CD8-positive, alpha-beta memory T cell (primary cell): ENCODE measurements at places on chromosomes 11 and 22. TPM values are rescaled to one million over a fixed set of nuclear protein-coding genes. Genes with fewer than 3 reads are reported as not detected.
A peak's percentile ranks its signal among the peaks of the same experiment; 100 is the strongest.

DNA sequence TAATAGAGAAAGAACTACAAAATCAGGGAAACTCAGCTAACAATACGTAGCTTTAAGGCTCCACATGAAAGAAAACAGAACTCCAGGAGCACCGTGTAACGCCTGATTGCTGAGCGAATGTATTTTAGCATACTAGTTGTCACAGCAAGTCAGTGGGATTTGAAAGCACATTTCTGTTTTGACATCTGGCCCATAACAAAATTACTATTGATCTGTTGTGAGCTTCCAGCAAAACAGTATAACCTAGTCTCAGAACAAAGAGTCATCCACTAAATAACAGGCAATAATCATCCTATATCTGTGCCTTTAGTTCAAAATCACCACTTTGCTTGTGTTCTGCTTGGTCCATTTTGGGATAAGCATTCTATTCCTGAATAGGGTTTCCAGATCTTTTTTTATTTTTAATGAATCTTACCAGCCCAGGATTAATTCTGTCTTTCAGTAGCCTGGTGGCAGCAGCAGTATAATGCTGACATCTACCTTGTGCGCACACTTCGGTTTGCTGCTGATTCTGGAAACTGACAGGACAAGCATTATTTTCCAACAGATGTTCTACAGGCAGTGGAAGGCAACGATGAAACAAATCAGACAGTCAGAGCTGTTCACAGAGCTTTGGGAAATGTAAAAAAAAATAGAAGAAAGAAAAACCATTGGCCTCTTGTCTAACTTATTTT, 66.2 kb downstream of the CADM1 start:
- no peak for DNase-seq
- H3K27me3 ChIP-seq, result no peaks in the 10 kb centered on the region
- no peak overlapping the region for H3K27ac ChIP-seq

DNA sequence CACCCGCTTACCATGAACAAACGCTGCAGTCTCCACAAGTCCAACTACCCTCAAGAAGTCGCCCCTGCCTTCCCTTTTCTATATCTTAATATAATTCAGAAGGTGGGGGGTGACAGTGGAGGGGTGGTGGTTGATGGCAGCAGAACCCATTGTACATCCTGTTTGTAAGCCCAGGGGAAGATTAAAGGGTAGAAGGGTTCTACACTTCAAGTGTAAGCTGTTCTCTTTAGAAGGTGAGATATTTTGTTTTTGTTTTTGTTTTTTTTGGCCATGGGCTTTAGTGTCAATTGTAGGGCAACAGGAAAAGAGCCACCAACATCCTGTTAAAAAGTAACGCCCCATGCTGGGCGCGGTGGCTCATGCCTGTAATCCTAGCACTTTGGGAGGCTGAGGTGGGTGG, 34.9 kb upstream of the RRAS2 start:
- no peaks in the 10 kb centered on the region for H3K27me3 ChIP-seq
- DNase-seq, result no peak
- H3K27ac ChIP-seq, result no peak overlapping the region

The GAB4 gene
- total RNA-seq, result not detected

DNA sequence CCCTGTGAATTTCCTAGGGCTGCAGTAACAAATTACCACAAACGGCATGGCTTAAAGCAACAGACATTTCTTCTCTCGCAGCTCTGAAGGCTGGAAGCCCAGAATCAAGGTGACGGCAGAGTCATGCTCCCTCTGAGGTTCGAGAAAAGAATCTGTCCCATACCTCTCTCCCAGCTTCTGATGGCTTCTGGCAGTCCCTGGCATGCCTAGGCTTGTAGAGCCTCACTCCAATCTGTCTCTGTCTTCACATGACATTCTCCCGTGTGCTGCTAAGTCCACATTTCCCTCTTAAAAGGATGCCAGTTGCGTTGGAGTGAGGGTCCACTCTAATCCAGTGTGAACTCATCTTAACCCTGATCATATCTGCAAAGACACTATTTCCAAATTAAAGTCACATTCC, 116.2 kb downstream of the NECTIN1 start:
- H3K27ac ChIP-seq, result no peak overlapping the region
- no peaks in the 10 kb centered on the region for H3K4me1 ChIP-seq
- no peak for DNase-seq
- H3K27me3 ChIP-seq, result peaks cover 4% of the 10 kb centered on the region

The RAG2 gene
- not detected for total RNA-seq

The RIBC2 gene
- total RNA-seq, result 9.6 TPM

GRCh38 chr11:85809863-85810262, 1.1 kb downstream of the SYTL2 start:
- no peaks in the 10 kb centered on the region for H3K27me3 ChIP-seq
- peak overlapping the region; percentile 77 for H3K4me3 ChIP-seq
- H3K36me3 ChIP-seq, result no peaks in the 10 kb centered on the region
- H3K27ac ChIP-seq, result peak overlapping the region; percentile 51

- no peaks in the 10 kb centered on the region for H3K27me3 ChIP-seq
- DNase-seq, result no peak
- no peak overlapping the region for H3K27ac ChIP-seq
- no peaks in the 10 kb centered on the region for H3K4me1 ChIP-seq
These were observed 30.5 kb upstream of the MSANTD2 start for GRCh38 chr11:124830749-124831148.

DNA sequence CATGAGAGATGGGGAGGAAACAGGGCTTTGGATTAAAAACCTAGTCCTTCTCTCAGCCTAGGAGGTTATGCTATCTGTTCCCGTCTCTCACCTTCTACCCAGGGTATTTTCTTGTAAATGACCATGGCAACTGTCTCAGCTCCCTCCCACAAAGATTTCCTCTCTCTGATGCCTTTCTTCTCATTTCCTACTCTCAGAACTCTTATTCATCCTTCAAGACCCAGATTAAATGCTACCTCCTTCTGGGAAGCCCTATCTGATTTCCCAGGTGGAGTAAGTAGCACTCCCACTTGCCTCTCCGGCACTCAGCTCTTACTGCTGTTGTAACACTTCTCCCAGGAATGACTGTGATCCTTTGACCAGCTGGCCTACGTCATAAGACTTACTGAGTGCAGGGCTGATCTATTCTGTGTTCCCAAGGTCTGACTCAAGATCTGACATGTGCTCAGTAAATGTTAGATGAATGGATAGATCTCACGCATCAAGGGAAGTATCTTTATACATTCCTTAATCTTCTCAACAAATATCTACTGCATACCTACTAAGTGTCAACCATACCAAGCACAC, 175.0 kb downstream of the TENM4 start:
- no peak overlapping the region for H3K4me3 ChIP-seq
- H3K36me3 ChIP-seq, result no peaks in the 10 kb centered on the region
- H3K27me3 ChIP-seq, result no peaks in the 10 kb centered on the region
- H3K4me1 ChIP-seq, result no peaks in the 10 kb centered on the region

DNA sequence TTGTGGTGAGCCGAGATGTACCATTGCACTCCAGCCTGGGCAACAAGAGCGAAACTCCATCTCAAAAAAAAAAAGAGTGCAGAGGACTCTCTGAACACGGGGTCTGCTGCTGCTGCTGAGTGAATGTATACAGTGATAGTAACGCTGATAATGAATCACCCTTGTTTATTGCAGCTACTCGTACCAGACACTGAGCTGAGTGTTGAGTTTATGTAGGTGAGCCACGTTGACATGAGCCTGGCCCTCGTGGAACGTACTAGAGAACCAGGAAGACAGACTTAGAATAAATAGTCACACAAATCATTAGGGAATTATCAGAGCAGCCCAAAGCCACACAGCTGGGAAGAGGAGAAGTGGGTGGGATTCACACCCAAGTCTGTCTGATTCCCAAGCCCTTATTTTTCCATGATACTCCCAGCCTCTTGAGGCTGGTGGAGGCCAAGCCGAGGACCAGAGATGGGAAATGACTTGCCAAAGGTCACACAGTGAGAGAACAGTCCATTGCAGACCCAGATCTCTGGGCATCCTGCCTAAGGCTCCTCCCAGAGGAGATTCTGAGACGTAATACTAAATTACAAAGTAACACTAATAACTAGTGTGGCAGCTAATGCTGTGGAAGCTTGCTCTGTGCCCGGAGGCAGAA, 34.8 kb downstream of the MB start:
- no peak overlapping the region for H3K27ac ChIP-seq
- H3K4me3 ChIP-seq, result no peak overlapping the region
- no peaks in the 10 kb centered on the region for H3K4me1 ChIP-seq
- DNase-seq, result no peak
- H3K27me3 ChIP-seq, result no peaks in the 10 kb centered on the region
- H3K36me3 ChIP-seq, result no peaks in the 10 kb centered on the region

DNA sequence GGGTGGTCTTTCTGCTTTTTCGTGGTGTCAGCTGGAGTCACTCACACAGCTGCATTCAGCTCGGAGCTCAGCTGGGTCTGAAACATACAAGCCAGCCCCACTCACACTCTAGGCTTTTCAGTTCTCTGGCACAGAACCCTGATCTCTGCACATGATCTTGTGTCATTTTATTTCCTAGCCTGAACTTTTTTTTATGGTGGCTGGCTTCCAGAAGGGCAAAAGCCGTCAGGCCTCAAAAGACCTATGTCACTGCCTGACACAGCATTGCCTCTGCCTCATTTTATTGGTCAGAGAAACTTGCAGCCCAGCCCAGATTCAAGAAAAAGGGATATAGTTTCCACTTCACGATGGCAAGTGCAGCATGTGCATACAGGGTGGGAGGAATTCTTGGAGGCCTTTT, 117.8 kb downstream of the NTM start:
- H3K4me3 ChIP-seq, result no peak overlapping the region
- H3K36me3 ChIP-seq, result no peaks in the 10 kb centered on the region

DNA sequence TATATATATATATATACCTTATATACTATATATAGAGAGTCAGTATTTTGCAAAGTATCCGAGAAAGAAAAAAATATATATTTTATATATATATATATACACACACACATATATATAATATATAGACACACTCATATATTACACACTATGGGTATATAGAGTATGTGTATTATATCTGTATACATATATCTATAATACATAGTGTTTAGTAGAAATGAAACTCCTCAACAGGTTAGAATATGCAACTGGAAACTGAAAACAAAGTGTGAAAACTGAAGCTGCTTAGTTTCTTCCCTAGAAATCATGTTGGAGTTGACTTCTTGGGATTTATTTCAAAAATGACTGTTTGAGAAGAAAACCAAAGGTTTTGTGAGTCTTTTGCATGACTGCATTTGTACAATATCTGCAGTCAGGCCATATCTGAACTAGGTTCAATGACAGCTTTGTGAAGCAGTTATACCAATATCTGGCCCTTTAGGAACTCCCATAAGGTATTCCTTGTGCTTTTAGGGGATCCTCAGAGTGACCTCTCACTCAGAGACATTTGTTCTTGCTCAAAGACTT, 284.1 kb downstream of the CASP12 start:
- H3K36me3 ChIP-seq, result no peaks in the 10 kb centered on the region
- no peak overlapping the region for H3K4me3 ChIP-seq
- H3K27me3 ChIP-seq, result no peaks in the 10 kb centered on the region
- no peak for DNase-seq

The GUCY1A2 gene
- total RNA-seq, result not detected

DNA sequence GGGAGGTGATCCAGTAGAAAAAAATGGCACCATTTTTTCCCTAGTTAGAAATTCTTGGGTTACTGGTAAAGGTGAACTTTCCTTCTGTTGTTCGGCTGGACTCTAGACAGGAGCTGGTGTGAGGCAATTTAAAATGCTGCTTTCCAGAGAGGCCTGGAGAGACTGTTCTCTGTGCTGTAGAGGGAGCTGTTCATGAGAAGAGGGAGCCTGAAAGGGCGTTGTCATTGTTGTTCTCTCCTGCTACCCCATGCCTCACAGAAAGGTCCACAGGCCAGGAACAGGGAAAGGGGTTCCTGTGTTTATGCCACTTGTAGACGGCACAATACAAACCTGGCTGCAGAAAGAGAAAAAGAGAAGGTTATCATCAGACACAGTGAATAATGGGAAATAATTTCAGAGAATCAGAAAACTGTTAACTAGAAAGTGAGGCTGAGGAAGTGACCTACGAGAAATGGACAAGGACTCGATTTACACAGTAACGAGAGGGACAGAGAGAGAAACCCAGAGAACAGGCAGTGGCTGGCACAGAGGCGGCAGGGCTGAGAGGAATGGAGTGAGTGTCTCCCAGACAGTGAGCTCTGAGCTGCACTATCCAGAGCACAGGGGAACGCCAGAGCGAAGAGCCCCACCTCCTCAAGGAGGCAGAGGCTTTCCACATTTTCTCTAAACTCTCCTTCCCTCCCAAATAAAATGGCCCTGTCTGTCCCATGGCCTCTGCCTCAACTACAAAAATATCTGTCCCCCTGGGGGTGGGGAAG, 109.2 kb downstream of the RRM1 start:
- H3K4me3 ChIP-seq, result no peak overlapping the region
- H3K27ac ChIP-seq, result no peak overlapping the region
- no peaks in the 10 kb centered on the region for H3K27me3 ChIP-seq
- no peaks in the 10 kb centered on the region for H3K36me3 ChIP-seq
- no peaks in the 10 kb centered on the region for H3K4me1 ChIP-seq

GRCh38 chr11:61866231-61866957, 25.0 kb downstream of the FADS3 start:
- peaks cover 7% of the 10 kb centered on the region for H3K4me1 ChIP-seq
- no peak for DNase-seq
- no peak overlapping the region for H3K4me3 ChIP-seq
- H3K27me3 ChIP-seq, result no peaks in the 10 kb centered on the region
- H3K36me3 ChIP-seq, result no peaks in the 10 kb centered on the region
- H3K27ac ChIP-seq, result no peak overlapping the region

The SCYL1 gene
- 85.1 TPM for total RNA-seq

DNA sequence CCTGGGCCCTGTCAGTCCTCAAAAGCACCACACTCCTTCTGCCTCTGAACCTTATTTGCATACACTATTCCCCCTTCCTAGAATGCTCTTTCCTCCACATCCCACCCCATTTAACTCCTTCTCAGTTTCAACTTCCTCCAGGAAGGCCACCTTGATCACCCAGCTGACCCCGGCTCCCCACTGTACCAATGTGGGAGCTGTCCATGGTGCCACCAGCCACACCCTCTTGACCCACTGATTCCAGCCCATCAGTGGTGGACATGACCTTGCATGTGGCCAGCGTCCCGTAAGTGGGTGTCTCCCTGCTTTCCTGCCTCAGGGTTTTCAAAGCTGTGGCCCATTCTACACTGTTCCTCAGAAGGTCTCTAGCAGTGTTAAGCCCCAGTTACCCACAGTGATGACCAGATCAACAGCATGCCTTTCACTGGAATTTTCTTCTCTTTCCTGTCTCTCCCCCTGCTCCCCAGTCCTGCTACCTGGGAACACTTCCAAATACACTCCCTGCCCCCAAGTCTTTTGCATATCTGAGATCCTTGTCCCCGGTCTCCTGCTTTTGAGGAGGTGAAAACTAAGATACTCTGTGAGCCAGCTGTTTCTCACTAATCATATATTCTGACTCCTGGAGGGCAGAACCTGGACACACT, 346.6 kb downstream of the MN1 start:
- H3K27ac ChIP-seq, result no peak overlapping the region
- no peaks in the 10 kb centered on the region for H3K36me3 ChIP-seq
- no peak overlapping the region for H3K4me3 ChIP-seq
- H3K4me1 ChIP-seq, result no peaks in the 10 kb centered on the region
- no peaks in the 10 kb centered on the region for H3K27me3 ChIP-seq
- DNase-seq, result no peak

The IL17REL gene
- total RNA-seq, result 0.20 TPM

The OR52I2 gene
- total RNA-seq, result not detected

- no peaks in the 10 kb centered on the region for H3K4me1 ChIP-seq
- peak; percentile 9 for DNase-seq
- no peak overlapping the region for H3K4me3 ChIP-seq
- no peak overlapping the region for H3K27ac ChIP-seq
- H3K27me3 ChIP-seq, result peaks cover under 1% of the 10 kb centered on the region
These were observed 52.9 kb upstream of the RTL6 start for GRCh38 chr22:44550711-44551491.

The PLXNB2 gene
- total RNA-seq, result 13.4 TPM

GRCh38 chr22:45302751-45303150, 7.0 kb upstream of the FAM118A start:
- H3K27me3 ChIP-seq, result no peaks in the 10 kb centered on the region
- DNase-seq, result no peak
- peaks cover 4% of the 10 kb centered on the region for H3K4me1 ChIP-seq
- no peak overlapping the region for H3K27ac ChIP-seq
- no peaks in the 10 kb centered on the region for H3K36me3 ChIP-seq
